ENCODE measurements at places on chromosomes 5 and 9.

DNA sequence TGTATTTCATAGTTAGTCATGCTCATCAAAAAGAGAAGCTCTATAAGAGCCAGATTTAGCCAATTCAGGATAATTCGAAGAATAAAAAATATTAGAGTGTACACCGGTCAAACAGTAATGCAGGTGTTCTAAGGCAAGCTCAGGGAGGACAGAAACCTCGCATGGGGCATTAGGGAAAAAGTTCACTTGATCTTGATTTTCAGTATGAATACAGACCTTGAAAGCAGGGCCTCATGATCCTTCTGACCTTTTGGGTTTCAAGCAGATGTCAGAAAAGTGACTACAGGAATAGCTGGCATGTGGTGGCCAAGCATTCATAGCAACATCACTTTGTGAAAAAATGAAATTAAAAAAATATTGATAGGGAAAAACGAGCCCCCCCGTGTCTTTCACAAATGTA, 394.9 kb downstream of the KIF4B start:
- DNase-seq = no peak

GRCh38 chr9:33129886-33130881, 37.0 kb downstream of the B4GALT1 start:
- no peak for DNase-seq

- no peak for DNase-seq
Observed at GRCh38 chr5:147177125-147177840, 57.5 kb upstream of the STK32A start.

DNA sequence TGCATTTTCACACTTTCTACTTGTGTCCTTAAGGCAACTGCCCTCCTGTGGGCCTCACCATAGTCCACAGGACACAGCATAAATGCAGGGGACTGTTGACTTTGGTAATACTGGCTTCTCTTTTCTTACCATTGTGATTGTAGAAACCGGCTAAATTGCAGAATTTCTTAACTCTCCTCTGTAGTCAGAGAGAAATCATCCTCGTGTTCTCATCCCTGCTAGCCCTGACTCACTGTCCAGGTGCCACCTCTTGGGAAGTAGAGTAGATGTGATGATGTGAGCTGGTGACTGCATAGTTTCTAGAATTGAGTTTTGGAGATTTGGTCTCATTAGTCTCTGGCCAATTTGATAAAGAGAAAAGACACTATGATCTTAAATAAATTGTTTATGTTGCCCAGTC, 5.5 kb downstream of the PHF24 start:
- DNase-seq = no peak

DNA sequence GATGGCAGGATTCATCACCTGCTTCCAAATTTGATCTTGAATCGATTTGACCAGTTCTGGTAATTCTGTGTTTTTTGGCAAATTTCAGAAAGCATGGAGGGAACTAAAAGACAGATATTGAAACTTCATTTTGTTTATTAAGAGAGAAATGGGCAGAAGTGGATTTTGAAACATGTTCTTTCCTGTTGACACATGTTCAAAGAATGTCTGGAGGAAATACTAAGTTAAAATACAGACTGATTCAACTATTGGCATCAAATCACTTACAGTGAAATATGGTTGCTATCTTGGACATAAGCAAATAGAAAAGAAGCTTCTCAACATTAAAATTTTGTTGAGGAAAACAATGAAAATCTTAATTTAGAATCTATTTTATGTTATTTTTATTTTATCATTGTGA, 19.3 kb upstream of the GZMK start:
- no peak for DNase-seq

GRCh38 chr5:101977729-101978345, 318.2 kb downstream of the SLCO4C1 start:
- peak; percentile 62 for DNase-seq

DNA sequence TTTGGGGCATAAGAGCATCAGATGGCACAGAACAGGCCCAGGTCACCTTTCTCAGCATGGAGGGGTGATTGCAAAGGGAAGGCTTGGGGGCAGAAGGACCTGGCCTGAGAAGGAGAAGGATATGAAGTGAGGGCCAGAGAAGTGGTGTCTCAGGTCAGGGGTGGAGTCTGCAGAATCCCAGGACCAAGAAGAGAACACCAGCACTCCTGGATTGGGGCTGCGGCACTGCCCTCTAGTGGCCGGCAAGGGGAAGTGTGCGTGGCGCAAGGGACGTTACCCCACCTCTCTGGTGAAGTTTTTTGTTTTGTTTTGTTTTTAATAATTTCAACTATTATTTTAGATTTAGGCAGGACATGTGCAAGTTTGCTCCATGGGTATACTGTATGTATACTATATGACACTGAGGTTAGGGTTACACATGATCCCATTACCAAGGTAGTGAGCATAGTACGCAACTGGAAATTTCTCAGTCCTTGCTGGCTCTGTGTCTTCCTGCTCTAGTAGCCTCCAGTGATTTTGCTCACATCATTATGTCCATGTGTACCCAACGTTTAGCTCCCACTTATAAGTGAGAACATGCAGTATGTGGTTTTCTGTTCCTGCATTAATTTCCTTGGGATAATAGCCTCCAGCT, 1548.6 kb downstream of the EFNA5 start:
- no peak for DNase-seq

DNA sequence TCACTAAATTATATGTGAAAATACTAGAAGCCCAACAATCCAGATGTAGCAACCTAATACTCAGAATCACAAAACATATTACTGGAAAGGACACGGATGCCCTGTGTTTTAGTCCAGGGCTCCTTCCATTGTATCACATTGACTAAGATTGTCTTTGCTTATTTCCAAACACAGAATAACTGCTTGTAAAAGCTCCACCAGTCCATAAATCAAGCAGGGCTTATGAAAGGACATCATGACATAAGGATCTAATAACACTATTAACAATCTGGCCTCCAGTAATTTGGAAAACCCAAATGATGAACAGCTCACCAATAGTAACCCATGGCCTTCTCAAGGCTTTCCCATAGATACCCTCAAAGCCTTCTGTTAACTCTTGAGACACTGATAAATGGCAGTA, 39.8 kb downstream of the WDR41 start:
- no peak for DNase-seq

- no peak for DNase-seq
Observed at GRCh38 chr5:16844952-16845351, 91.1 kb downstream of the MYO10 start.

GRCh38 chr5:69043655-69043996, 50.2 kb upstream of the SLC30A5 start:
- DNase-seq = no peak

- DNase-seq = no peak
Observed at GRCh38 chr9:16754662-16755061, 115.8 kb downstream of the BNC2 start.

Measured in NCI-H187 (cell line).